ENCODE measurements at places on chromosomes 13 and 19. TPM values are rescaled to one million over a fixed set of nuclear protein-coding genes. Genes with fewer than 3 reads are reported as not detected.

GRCh38 chr13:32092496-32092895, 60.9 kb downstream of the FRY start:
- DNase-seq, result no peak

DNA sequence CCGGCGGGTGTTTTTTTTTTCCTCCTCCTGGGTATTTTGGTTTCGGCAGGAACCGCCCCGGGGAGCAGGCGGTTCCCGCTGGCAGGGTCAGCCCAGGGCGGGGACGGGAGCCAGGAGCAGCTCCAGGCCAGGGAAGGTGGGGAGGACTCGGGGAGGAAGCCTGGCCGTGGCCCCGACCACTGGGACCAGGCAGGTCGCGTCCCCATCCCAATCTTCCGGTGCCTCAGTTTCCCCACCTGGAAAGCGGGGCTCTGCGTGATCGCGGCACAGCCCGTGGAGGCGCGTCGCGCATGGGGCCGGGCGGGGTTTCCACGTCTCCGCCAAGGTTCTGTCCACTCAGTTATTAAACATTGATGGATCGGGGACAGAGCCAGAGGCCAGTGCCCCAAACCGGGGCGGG, 34.8 kb downstream of the IL12RB1 start:
- no peak for DNase-seq

Gene CACNG6
- 0.15 TPM for total RNA-seq

GRCh38 chr19:39507715-39508364, 7.1 kb upstream of the SELENOV start:
- no peak for DNase-seq

- DNase-seq, result peak; percentile 82
Measured at GRCh38 chr19:17327654-17328516, 6.8 kb downstream of the ANO8 start.

GRCh38 chr19:40277356-40278059, 7.6 kb downstream of the AKT2 start:
- no peak for DNase-seq

- no peak for DNase-seq
Measured at GRCh38 chr19:55454787-55455243, 6.6 kb downstream of the ISOC2 start.

- DNase-seq, result no peak
Measured at GRCh38 chr13:44974056-44974793, 15.0 kb downstream of the NUFIP1 start.

GRCh38 chr19:35164418-35164817, 9.9 kb downstream of the FXYD5 start:
- peak; percentile 81 for DNase-seq

GRCh38 chr13:75738841-75739240, 102.7 kb downstream of the LMO7 start:
- DNase-seq, result no peak

Gene BCL2L12
- total RNA-seq, result 93.9 TPM

Gene SPRED3
- 3.4 TPM for total RNA-seq

DNA sequence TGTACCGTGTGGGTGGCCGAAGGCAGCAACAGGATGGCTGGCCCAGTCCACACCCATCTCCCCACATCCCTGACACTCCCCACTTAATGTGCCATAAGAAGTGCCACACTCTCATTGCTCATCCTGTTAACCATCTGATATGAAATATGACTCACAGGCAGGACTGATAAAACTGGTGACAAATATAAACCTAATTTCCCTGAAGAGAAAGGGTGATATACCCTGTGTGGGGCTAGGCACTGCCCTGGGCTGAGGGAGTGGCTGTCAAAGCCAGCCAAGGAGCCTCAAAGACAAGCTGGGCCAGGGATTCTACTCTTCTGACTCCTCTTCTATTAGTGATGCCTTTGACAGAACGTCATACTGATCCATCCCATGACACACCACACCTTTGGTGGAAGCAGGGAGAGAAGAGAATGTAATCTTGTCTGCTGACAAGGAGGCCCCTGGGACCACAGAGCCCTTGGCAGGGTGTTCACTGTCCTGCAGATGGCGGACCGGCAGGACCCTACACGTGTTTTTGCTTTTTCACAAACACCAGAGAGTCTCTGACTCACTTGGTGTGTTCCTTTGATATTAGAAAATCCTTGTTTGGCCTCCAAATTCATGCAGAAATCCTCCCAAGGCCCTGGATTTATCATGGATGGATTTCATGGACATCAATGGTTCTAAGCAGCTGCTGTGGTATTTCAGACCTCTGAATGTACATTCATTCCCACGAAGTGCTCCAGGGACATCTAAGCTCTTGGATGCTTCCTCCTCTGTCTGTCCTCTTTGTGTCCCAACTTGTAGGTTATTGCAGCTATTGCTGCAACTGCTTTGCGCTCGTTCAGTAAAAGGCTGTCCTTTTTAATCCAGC, 98.0 kb upstream of the WASF3 start:
- no peak for DNase-seq

DNA sequence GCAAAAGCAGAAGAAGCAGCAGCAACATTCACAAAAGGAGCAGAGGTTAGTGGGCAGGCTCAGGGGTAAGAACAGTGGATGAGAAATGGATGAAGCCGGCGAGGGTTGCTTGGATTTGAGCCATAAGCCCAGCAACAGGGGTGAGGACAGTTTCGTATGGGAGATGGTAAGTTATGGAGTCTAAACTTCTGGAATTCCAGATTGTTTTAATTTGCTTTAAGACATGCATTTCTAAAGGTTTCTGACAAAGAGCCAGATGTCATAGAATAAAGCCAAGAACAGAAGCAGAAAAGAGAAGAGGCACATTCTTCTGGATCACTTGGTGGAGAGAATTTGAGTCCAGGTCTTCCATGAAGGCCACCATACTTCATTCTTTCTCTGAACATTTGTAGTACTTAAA, 76.6 kb downstream of the TNFSF11 start:
- no peak for DNase-seq

GRCh38 chr19:46608581-46609345, 7.6 kb downstream of the CALM3 start:
- no peak for DNase-seq

- DNase-seq, result no peak
Measured at GRCh38 chr19:6744381-6745301, 5.2 kb downstream of the TRIP10 start.

Gene CLEC17A
- total RNA-seq, result not detected

Gene SELENOV
- total RNA-seq, result not detected

Gene POU4F1
- not detected for total RNA-seq

Gene HSPBP1
- 63.0 TPM for total RNA-seq

DNA sequence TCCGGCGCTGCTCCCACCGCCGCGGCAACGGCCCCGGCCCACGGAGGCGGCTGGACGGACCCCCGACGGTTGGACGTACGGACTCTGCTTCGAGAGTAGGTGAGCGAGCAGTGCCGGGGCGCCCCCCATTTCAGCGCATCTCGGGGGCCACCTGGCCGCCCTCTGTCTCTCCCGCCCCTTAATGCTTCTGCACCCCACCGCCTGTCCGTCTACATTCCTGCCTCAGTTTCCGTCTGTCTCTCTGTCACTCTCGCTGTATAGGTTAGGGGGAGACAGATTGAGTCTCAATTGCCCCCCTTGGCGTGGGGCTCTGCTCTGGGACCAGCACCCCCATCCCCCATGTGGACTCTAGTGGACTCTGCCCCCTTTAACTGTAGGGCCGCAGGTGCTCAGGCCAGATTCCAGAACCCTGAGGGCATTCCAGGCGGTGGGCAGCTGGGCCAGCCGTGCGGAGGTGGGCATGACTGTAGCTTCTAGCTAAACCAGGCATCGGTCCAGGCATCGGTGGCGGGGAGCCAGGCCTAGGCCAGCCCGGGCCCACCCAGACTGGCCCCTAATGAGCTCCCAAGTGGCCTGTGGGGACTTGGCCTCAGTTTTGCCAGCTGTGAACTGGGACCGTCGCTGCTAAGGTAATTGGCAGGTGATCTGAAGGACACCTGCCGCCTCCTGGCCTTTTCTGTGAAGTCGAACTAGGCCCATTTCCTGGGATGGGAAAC, 373 bp downstream of the TNFAIP8L1 start:
- no peak for DNase-seq

GRCh38 chr13:55013051-55013450, 1984.4 kb downstream of the OLFM4 start:
- no peak for DNase-seq

GRCh38 chr19:1110809-1111640, 7.2 kb downstream of the GPX4 start:
- DNase-seq, result no peak

DNA sequence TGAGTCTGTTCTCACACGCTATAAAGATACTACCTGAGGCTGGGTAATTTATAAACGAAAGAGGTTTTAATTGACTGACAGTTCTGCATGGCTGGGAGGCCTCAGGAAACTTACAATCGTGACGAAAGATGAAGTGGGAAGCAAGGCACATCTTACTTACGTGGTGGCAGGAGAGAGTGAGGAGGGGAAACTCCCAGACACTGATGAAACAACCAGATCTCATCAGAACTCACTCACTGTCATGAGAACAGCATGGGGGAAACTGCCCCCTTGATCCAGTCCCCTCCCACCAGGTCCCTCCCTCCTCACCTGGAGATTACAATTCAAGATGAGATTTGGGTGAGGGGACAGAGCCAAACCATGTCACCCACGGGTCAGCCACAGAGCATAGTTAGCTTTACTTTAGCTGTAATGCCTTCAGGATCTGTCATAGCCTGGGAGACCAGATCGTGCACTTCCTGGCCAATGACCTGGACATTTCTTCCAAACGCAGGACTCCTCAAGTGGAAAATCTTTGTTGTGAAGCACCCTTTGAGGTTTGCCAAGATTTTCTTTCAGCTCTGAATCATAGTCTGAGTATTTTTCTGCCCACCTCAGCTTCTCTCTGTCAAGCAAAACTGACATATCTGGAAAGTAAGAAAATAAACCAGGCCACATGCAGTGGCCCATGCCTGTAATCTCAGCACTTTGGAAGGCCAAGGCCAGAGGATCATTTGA, 25.2 kb upstream of the HIF3A start:
- no peak for DNase-seq

Gene SSC5D
- 1.5 TPM for total RNA-seq

Gene WDR88
- not detected for total RNA-seq

Gene NBEA
- 4.1 TPM for total RNA-seq

DNA sequence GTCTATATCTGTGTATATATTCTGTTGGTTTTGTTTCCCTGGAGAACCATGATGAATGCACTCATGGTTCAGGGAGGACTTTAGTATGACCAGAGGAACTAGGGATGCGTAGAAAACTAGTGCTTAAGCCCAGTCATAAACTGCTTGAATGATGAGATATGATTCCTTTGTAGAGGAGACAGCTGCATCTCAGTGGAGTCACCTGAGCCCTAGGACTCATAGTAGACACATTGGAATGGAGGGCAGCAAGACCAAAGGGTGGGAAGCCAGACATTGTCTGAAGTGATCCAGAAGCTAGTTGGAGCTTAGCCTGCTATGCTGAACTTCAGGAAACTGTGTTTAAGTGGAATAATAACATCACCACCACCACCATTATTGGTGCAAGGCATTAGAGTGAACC, 89.5 kb upstream of the SPATA13 start:
- DNase-seq, result no peak

GRCh38 chr13:50073340-50073739, 58.1 kb downstream of the KCNRG start:
- DNase-seq, result no peak

Gene ZNF226
- total RNA-seq, result 17.4 TPM

DNA sequence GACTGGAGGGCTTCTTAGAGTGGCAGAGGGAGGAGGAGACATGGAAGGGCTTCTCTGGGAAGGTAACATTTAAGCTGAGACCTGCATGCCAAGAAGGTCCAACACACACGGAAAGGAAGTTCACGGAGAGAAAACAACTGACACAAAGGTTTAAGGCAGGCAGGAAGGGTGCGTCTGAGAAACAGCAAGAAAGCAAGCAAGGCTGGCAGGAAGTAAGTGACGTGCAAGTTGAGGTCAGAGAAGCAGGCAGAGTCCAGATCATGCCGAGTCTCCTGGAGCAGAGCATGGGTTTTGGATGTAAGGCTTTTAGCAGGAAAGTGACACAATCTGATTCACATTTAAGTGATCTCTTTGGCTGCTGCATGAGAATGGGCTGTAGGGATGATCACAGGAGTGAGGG, 60.5 kb downstream of the ATP7B start:
- no peak for DNase-seq

GRCh38 chr13:39073983-39074382, 35.7 kb downstream of the NHLRC3 start:
- no peak for DNase-seq

DNA sequence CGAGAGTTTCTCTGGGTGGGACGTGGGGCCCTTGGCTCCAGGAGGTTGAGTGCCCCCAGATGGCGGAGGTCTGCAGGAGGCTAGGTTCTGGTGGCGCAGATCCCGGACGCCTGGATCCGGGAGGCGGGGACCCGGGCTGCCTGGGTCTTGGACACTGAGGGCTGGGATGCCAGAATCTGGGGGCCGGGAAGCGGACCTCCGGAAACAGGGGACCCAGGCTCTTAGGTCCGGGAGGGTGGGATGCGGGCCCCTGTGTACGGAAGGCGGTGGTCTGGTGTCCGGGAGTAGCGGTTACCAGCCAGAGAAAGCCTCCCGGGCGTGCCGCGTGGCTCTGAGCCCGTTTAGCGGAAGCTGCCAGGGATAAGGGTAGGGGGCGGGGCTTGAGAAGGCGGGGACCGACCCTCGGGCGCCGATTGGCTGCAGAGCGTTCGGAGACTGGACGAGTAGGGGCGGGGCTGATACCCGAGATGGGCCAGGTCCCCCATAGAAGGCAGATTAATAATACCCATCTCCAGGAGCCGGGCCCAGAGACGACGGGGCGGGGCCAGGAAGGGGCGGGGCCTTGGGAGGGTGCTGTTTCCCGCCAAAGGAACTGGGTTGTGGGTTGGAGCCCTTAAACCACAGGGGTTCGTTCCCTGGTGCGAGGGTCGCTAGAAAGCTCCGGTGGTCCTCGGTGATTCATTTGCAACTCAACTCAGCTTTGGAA, at the start of gene SLC1A5:
Gene SLC1A5 (minus strand): TSS at position 333 of the 706 bp plus-strand sequence. CDS start 629 bp downstream, outside the sequence.
- peak; percentile 94 for DNase-seq

- no peak for DNase-seq
Measured at GRCh38 chr13:99389520-99390304, 82.5 kb upstream of the GPR183 start.

- no peak for DNase-seq
Measured at GRCh38 chr19:33399745-33400681, 26.5 kb downstream of the CEBPG start.

Gene TMPRSS9
- not detected for total RNA-seq

- DNase-seq, result no peak
Measured at GRCh38 chr19:4635754-4636116, 3.6 kb upstream of the TNFAIP8L1 start.

DNA sequence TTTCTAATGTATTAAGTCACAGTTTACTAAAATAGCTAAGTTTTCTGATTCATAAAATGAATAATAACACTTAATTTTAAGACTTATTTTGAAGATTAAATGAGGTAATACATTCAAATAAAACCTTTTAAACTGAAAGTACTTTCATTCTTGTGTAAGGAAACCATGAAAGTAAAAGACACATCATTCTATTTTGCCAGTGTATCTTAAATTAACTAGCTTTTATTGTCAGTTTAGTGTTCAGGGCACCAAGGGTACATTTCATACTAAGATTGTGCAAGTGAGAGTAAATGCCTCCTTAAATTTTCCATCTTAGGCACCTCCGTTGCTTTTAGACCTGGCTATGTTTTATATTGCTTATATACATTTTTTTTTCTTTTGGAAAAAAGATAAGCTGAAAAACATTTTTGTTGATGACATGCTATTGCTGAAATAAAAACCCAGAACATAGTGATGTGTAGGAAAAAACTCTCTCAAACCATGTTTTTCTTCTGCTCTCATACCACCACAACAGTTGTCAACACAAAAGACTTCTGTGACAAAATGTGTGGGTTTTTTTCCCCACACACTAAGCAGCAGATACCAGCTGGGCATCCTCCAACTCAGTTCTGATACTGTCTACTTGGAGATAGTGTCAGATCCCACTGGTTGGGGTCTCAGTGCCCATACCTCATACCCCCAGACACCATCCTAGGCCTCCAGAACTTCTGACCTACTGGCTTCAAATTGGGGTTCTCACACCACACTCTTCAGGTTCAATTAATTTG, 30.7 kb upstream of the LPAR6 start:
- DNase-seq, result no peak

All from HCT116 (cell line).